ENCODE measurements at places on chromosomes 5 and 9. TPM values are rescaled to one million over a fixed set of nuclear protein-coding genes. Genes with fewer than 3 reads are reported as not detected.

RNF208 gene
- not detected for total RNA-seq

GRCh38 chr5:163993126-163993525 lies 487.7 kb downstream of the MAT2B start:
- DNase-seq = no peak

DNA sequence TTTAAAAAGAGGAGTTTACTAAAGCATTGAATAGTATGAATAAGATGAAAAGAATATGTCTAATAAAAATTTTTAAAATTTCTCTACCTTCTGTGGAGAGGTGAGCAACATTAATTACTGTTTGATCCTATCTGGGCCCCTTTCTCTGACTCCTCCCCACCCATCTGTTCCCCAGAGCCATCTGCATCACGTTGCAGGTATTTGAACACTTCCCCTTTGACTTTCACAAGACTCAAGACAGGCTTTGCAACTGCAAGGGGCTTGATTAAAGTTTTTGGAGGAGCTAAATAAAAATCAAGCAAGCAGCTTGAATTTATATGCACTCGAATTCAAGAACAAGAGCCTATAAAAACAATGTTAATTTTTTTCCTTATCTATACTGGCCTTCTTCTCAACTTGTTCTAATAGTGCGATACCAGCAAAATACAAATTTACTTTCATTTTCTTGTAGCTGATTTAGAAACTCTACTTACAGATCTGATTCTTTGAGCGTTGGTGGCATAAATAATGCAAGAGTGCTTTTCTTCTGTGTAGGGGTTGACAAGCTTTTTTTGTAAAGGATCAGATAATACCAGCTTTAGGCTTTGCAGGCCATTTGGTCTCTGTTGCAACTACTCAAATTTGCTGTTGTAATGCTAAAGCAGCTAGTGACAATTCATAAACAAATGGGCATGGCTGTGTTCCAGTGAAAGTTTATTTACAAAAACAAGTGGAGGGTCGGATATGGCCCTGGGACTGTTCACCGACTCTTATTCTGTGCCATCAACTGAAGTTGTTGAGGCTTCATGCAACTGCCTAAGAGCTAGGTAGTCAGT lies 21.2 kb downstream of the TXNDC8 start:
- peak; percentile 34 for DNase-seq

GRCh38 chr5:112491257-112491656 lies 72.2 kb upstream of the EPB41L4A start:
- no peak for DNase-seq

DNA sequence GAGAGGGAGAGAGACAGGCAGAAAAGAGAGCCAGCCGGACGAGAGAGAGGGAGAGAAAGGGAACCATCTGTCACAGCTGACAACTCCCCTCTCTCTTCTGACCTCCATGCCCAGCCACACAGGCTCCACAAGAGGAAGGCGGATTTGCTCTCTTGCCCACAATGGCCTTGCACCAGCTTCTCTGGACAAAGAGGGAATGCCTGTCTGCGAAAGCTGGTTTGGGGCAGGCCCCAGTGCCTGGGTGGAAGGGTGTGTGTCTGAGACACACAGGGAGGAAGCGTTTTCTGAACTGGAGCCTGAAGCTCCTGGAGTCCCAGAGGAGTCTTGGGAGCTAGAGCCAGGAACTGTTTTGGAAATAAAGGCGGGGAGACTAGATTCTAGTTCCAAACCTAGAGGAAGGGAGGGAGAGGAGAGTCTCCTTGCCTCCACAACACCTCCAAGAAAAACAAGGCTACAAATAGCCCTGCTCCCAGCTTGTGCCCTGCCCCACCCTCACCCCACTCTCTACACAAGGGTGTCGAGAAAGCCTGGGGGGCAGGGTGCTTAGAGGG lies 12.5 kb downstream of the C1QTNF2 start:
- no peak for DNase-seq

GRCh38 chr9:113446323-113446740 lies 17.2 kb upstream of the RGS3 start:
- peak; percentile 65 for DNase-seq

DMRT3 gene
- not detected for total RNA-seq

SLC4A9 gene
- total RNA-seq = not detected

Measured in fibroblast of villous mesenchyme (primary cell).